Ovary (tissue), 10 donors: ENCODE measurements at places on chromosomes 3 and 15. TPM values are rescaled to one million over a fixed set of nuclear protein-coding genes. Genes with fewer than 3 reads are reported as not detected.

DNA sequence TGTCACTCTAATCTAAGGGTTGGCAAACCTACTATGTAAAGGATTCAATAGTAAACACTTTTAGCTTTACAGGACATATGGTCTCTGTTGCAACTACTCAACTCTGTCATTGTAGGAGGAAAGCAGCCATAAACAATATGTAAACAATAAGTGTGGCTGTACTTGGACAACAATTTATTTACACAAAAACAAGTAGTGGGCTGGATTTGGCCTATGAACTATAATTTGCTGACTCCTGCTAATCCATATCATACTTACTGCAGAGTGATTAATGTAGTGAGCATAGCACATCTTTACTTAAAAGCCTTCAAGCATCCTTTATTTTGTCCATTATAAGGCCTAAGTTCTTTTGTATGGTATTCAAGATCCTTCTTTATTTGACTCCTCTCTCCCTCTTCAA lies 441.9 kb downstream of the ZIC1 start:
- no peak overlapping the region for H3K4me3 ChIP-seq
- H3K36me3 ChIP-seq, result no peaks in the 10 kb centered on the region
- H3K4me1 ChIP-seq, result no peaks in the 10 kb centered on the region
- no peak for DNase-seq
- H3K27ac ChIP-seq, result no peak overlapping the region

GRCh38 chr15:63595065-63595464 lies 2.1 kb upstream of the FBXL22 start:
- peaks cover 24% of the 10 kb centered on the region for H3K4me1 ChIP-seq
- no peaks in the 10 kb centered on the region for H3K36me3 ChIP-seq
- H3K4me3 ChIP-seq, result no peak overlapping the region
- no peak for DNase-seq

DNA sequence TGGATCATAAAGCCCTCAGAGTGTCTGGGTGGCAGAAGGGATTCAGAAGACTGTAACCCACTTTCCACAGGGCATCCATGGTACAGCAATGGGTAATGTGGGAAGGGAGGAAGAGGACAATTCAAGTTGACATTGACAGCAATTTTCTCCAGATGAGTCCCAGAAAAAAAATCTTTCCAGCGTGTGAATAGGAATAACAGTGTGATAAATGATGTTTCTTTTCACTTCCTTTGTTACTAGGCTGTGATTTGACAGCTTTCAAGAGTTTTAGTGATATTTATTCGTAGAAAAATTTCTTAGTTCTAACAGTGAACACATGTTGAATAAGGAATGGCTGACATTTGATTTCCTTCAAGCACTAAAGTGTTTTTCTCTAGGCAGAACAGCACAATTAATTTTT lies 186.4 kb downstream of the CADPS start:
- H3K27me3 ChIP-seq, result no peaks in the 10 kb centered on the region
- H3K36me3 ChIP-seq, result no peaks in the 10 kb centered on the region
- no peak for DNase-seq
- no peaks in the 10 kb centered on the region for H3K4me1 ChIP-seq
- no peak overlapping the region for H3K27ac ChIP-seq
- H3K4me3 ChIP-seq, result no peak overlapping the region

Gene TOPAZ1
- not detected for total RNA-seq

Gene PFKFB4
- 4.2 TPM for total RNA-seq

Gene ZNF860
- 1.1 TPM for total RNA-seq
